ENCODE measurements at places on chromosomes 2 and 18. TPM values are rescaled to one million over a fixed set of nuclear protein-coding genes. Genes with fewer than 3 reads are reported as not detected.

Gene FOXD4L1
- not detected for polyA plus RNA-seq

Gene CNDP1
- polyA plus RNA-seq = not detected

GRCh38 chr18:773980-774624, 37.9 kb downstream of the YES1 start:
- H3K36me3 ChIP-seq = no peaks in the 10 kb centered on the region
- no peaks in the 10 kb centered on the region for H3K27me3 ChIP-seq
- DNase-seq = no peak
- no peaks in the 10 kb centered on the region for H3K4me1 ChIP-seq
- no peak overlapping the region for H3K27ac ChIP-seq

GRCh38 chr18:77166523-77166922, 33.9 kb upstream of the MBP start:
- H3K27ac ChIP-seq = no peak overlapping the region
- no peaks in the 10 kb centered on the region for H3K36me3 ChIP-seq
- H3K4me1 ChIP-seq = no peaks in the 10 kb centered on the region
- no peak for DNase-seq
- H3K27me3 ChIP-seq = peaks cover 2% of the 10 kb centered on the region

DNA sequence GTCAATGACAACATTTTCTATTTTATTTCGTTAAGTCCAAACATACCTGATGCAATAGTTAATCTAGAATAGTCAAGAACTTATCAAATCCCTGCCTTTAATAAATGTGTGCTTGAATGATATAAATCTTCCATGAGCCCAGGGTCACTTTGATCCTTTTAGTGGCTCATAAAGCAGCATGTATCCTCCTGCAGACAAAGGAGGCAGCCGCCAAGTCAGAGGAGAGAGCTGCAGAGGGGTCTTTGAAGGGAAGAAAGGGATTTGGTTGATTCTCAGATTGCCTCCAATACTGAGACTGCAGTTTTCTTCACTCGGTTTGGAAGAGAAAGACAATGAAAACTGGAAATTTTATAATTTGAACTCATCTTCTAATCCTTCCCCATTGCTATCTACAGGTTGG, 378.4 kb upstream of the PIK3C3 start:
- no peaks in the 10 kb centered on the region for H3K27me3 ChIP-seq
- no peaks in the 10 kb centered on the region for H3K4me1 ChIP-seq
- no peak for DNase-seq

DNA sequence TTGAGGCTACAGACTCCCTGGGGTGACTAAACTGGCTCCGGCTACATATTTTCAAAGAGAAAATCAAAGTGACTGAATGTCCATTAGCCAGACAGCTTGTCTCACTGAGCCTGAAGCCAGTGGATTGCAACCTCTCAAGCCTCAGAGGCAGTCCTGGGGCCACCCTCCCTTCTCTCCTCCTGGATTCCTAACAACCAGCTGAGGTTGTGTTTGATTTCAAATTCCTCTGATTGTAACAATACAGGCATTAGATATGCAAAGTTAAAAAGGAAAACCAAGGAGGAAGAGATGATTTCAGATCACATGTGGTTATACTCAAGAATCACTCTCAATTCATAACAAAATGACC, 101.0 kb upstream of the LMAN1 start:
- no peak for DNase-seq
- no peak overlapping the region for H3K27ac ChIP-seq
- H3K4me1 ChIP-seq = no peaks in the 10 kb centered on the region
- H3K27me3 ChIP-seq = no peaks in the 10 kb centered on the region

DNA sequence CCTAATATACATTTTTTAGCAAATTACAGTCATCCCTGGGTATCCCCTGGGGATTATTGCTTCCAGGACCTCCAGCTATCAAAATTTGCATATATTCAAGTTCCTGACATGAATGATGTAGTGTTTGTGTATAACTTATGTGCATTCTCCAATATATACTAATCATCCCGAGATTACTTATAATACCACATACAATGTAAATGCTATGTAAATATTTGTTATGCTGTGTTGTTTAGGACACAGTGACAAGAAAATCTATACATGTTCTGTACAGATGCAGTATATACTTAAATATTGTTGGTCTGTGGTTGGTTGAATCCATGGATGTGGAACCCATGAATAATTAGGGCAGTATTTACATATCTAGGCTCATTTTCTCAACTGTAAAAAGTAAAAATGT, 1060.3 kb downstream of the DSC3 start:
- H3K36me3 ChIP-seq = no peaks in the 10 kb centered on the region
- DNase-seq = no peak
- no peaks in the 10 kb centered on the region for H3K27me3 ChIP-seq

- DNase-seq = no peak
- H3K27me3 ChIP-seq = no peaks in the 10 kb centered on the region
- no peak overlapping the region for H3K27ac ChIP-seq
- no peaks in the 10 kb centered on the region for H3K4me1 ChIP-seq
- no peak overlapping the region for H3K4me3 ChIP-seq
- no peaks in the 10 kb centered on the region for H3K36me3 ChIP-seq
Observed at GRCh38 chr18:44586782-44587524, 93.7 kb upstream of the SETBP1 start.

- H3K4me3 ChIP-seq = peak overlapping the region; percentile 90
- H3K36me3 ChIP-seq = peaks cover under 1% of the 10 kb centered on the region
- H3K27me3 ChIP-seq = no peaks in the 10 kb centered on the region
- peak; percentile 12 for DNase-seq
- peak overlapping the region; percentile 78 for H3K27ac ChIP-seq
Observed at GRCh38 chr18:36828157-36828629, 609 bp downstream of the TPGS2 start.

- no peak overlapping the region for H3K4me3 ChIP-seq
- no peaks in the 10 kb centered on the region for H3K36me3 ChIP-seq
- H3K27ac ChIP-seq = no peak overlapping the region
Observed at GRCh38 chr18:41745166-41746049, 209.6 kb upstream of the PIK3C3 start.

GRCh38 chr2:74902281-74902860, 56.1 kb upstream of the POLE4 start:
- H3K4me3 ChIP-seq = no peak overlapping the region
- no peak for DNase-seq
- no peaks in the 10 kb centered on the region for H3K27me3 ChIP-seq
- no peaks in the 10 kb centered on the region for H3K36me3 ChIP-seq
- H3K27ac ChIP-seq = no peak overlapping the region

DNA sequence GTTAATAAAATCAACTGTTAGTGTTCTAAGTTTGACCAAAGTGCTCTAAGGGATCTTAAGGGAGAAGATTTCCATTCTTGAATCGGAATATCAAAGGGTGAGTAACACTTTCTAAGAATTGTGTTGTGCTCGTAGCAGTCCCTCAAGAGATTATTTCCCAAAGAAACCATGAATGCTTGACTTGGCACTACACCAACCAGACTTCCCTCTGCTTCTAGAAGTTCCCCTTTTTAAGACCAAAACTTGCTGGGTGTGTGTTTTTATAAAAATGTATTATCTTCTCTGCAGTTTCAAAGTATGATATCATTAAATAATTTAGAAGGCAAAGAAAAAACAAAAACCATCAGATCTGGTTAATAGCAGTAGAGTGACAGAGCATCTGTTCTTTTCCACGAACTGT, 522.0 kb upstream of the FAM98A start:
- DNase-seq = no peak
- no peaks in the 10 kb centered on the region for H3K36me3 ChIP-seq
- H3K27me3 ChIP-seq = no peaks in the 10 kb centered on the region
- no peak overlapping the region for H3K4me3 ChIP-seq
- H3K4me1 ChIP-seq = no peaks in the 10 kb centered on the region
- no peak overlapping the region for H3K27ac ChIP-seq
